ENCODE measurements at places on chromosomes 13 and 19. TPM values are rescaled to one million over a fixed set of nuclear protein-coding genes. Genes with fewer than 3 reads are reported as not detected.

The RINL gene
- total RNA-seq: 5.8 TPM

The MCEMP1 gene
- total RNA-seq: not detected

The ZNF333 gene
- total RNA-seq: 3.7 TPM

The MISP gene
- total RNA-seq: 73.5 TPM

The GRK1 gene
- total RNA-seq: not detected

The TYROBP gene
- total RNA-seq: not detected

The SULT2A1 gene
- not detected for total RNA-seq

The ZNF763 gene
- 0.09 TPM for total RNA-seq

The ACP7 gene
- 1.4 TPM for total RNA-seq

The ZNF560 gene
- not detected for total RNA-seq

The PSG6 gene
- not detected for total RNA-seq

The NKPD1 gene
- 2.3 TPM for total RNA-seq

The C19orf81 gene
- total RNA-seq: not detected

The DKKL1 gene
- not detected for total RNA-seq

The CASP14 gene
- total RNA-seq: not detected

The THAP8 gene
- 6.8 TPM for total RNA-seq

The SWSAP1 gene
- 2.5 TPM for total RNA-seq

The KRTDAP gene
- total RNA-seq: 58.3 TPM

The BCL3 gene
- 32.9 TPM for total RNA-seq

The PLA2G4C gene
- not detected for total RNA-seq

The KLK3 gene
- total RNA-seq: not detected

The CCDC122 gene
- 5.0 TPM for total RNA-seq

The TPTE2 gene
- not detected for total RNA-seq

The NCR1 gene
- not detected for total RNA-seq

The C2CD4C gene
- 0.42 TPM for total RNA-seq

The ZNF577 gene
- 5.0 TPM for total RNA-seq

The CBARP gene
- total RNA-seq: 8.5 TPM

The TSSK6 gene
- 0.79 TPM for total RNA-seq

The NOVA2 gene
- not detected for total RNA-seq

The FCGBP gene
- total RNA-seq: 0.23 TPM

The CDC34 gene
- 94.9 TPM for total RNA-seq

The PDX1 gene
- total RNA-seq: not detected

The SIGLEC6 gene
- total RNA-seq: not detected

The ZNF799 gene
- 2.6 TPM for total RNA-seq

The TEX101 gene
- not detected for total RNA-seq

The NLRP8 gene
- total RNA-seq: not detected

The CLDND2 gene
- not detected for total RNA-seq

The KLK11 gene
- total RNA-seq: 68.4 TPM

The KIR3DL2 gene
- not detected for total RNA-seq

The ZNF600 gene
- 5.8 TPM for total RNA-seq

The PSG7 gene
- total RNA-seq: not detected

The NPHS1 gene
- total RNA-seq: not detected

The LAIR1 gene
- not detected for total RNA-seq

The KIR2DL4 gene
- not detected for total RNA-seq

The SIGLECL1 gene
- not detected for total RNA-seq

The WDR87 gene
- total RNA-seq: not detected

The HIF3A gene
- total RNA-seq: 0.49 TPM

The KIR2DL1 gene
- total RNA-seq: not detected

The IGLON5 gene
- total RNA-seq: not detected

The IGFL2 gene
- 16.6 TPM for total RNA-seq

The ADPRHL1 gene
- under 0.01 TPM for total RNA-seq

The LILRA6 gene
- total RNA-seq: not detected

The ZNF222 gene
- 4.5 TPM for total RNA-seq

The CTU1 gene
- 14.5 TPM for total RNA-seq

The PSG3 gene
- not detected for total RNA-seq

The CAMSAP3 gene
- 12.6 TPM for total RNA-seq

The NALCN gene
- 0.37 TPM for total RNA-seq
